ENCODE measurements at places on chromosomes 12 and 14.

DNA sequence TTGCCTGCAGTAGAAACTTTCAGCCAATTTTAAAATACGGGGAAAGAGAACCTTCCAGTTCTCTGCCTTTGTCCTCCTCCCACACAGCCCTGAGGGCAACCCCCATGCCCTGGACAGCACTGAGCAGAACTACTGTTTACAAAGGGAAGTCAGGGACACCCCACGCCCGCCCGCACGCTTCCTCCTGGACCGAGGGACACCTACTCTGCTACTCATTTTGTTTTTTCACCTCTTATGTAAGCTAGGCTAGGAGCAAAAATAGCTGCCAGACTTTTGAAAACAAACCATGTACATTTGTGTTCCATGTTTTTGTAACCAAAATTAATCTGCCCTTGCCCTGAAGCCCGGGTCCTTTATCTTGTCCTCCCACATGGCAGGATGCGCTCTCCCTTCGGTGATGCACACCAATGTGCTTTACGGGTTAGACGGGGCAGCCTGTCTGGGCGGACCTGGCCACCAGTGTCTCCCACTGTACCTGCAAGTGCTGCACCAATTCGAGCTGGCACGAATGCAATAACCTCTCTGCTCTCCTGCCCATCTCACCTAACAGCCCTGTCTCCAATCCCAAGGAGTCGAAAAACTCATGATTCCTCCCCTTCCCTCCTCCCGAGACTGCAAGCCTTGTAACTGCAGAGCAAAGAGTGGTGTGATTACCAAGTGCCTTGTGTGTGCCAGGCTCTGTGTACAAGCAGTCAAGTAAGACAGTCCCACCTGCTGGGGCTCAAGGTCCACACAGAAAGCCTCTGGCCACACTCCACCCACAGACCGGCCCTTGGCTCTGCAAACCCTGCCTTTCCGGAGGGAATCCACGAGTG is 85.2 kb downstream of the CCDC88C start:
- H3K4me3 ChIP-seq: no peak overlapping the region
- peak; percentile 58 for DNase-seq
- no peak overlapping the region for H3K27ac ChIP-seq
- peaks cover 14% of the 10 kb centered on the region for H3K4me1 ChIP-seq
- H3K27me3 ChIP-seq: no peaks in the 10 kb centered on the region

- DNase-seq: no peak
- H3K36me3 ChIP-seq: no peaks in the 10 kb centered on the region
- no peaks in the 10 kb centered on the region for H3K27me3 ChIP-seq
- peaks cover 2% of the 10 kb centered on the region for H3K4me1 ChIP-seq
- no peak overlapping the region for H3K4me3 ChIP-seq
Measured at GRCh38 chr12:90017316-90017715, 308.7 kb upstream of the ATP2B1 start.

- peak overlapping the region; percentile 95 for H3K4me3 ChIP-seq
- no peak for DNase-seq
- no peaks in the 10 kb centered on the region for H3K36me3 ChIP-seq
- peaks cover 4% of the 10 kb centered on the region for H3K4me1 ChIP-seq
- H3K27ac ChIP-seq: peak overlapping the region; percentile 66
Measured at GRCh38 chr14:55026441-55026792, 482 bp downstream of the WDHD1 start.

DNA sequence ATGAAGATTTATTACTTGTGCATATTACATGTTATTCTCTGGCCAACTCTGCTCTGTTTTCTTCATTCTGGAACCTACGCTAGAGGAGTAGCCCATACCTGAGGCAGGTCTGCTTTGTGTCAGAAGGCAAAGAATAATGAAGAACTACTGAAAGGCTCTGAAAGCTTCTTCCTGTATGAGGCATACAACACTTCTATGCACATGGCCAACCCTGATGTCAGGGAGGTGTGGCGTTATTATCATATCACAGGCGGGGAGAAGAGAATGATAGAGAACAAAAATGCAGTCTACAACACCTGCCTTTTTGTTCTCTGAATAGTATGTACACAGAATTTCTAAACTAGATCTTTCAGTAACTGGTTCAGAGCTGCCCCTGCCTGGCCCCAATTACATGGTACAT is 32.5 kb upstream of the CRY1 start:
- peaks cover 4% of the 10 kb centered on the region for H3K27me3 ChIP-seq
- H3K4me1 ChIP-seq: no peaks in the 10 kb centered on the region
- no peak for DNase-seq
- no peaks in the 10 kb centered on the region for H3K36me3 ChIP-seq
- no peak overlapping the region for H3K27ac ChIP-seq

- H3K27ac ChIP-seq: no peak overlapping the region
- no peaks in the 10 kb centered on the region for H3K4me1 ChIP-seq
Measured at GRCh38 chr14:20489093-20489994, 16.0 kb upstream of the RNASE10 start.

- H3K36me3 ChIP-seq: no peaks in the 10 kb centered on the region
- no peaks in the 10 kb centered on the region for H3K4me1 ChIP-seq
- H3K4me3 ChIP-seq: no peak overlapping the region
- no peak overlapping the region for H3K27ac ChIP-seq
- DNase-seq: no peak
- no peaks in the 10 kb centered on the region for H3K27me3 ChIP-seq
Measured at GRCh38 chr12:116337312-116337711, 59.8 kb upstream of the MED13L start.

DNA sequence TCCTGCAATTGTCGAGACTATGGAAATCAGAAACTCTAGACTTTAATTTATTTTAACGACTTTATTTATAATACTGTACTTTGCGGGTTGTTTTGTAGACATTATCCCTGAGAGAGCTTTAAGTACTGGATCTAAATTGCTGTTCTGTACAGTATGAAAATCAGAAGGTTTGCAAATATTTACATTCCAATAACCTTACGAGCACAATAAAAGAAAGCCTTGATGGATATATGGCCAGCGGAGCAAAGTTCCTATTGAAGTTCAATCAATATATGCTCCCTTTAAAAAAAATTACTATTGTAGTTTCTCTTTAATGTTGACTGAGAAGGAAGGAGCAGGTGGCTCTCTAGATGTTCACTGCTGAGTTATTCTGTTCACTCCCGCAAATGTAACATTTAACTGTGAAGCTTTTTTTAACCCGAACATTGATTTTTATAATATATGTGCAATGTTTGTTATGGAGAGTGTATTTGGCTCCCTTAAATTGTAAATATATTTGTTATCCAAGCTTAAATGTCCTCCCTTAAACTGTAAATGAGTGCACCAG is 235.3 kb downstream of the PLCZ1 start:
- H3K27ac ChIP-seq: no peak overlapping the region
- H3K27me3 ChIP-seq: no peaks in the 10 kb centered on the region
- H3K4me1 ChIP-seq: peaks cover 6% of the 10 kb centered on the region
- H3K4me3 ChIP-seq: no peak overlapping the region
- no peak for DNase-seq
- no peaks in the 10 kb centered on the region for H3K36me3 ChIP-seq

- H3K4me1 ChIP-seq: no peaks in the 10 kb centered on the region
- no peaks in the 10 kb centered on the region for H3K36me3 ChIP-seq
- H3K27me3 ChIP-seq: no peaks in the 10 kb centered on the region
- no peak for DNase-seq
- H3K4me3 ChIP-seq: no peak overlapping the region
Measured at GRCh38 chr14:99346470-99347080, 74.6 kb upstream of the BCL11B start.

GRCh38 chr14:95221531-95221930 is 64.2 kb upstream of the DICER1 start:
- H3K27ac ChIP-seq: no peak overlapping the region
- no peaks in the 10 kb centered on the region for H3K4me1 ChIP-seq
- no peak overlapping the region for H3K4me3 ChIP-seq
- no peaks in the 10 kb centered on the region for H3K27me3 ChIP-seq
- H3K36me3 ChIP-seq: peaks cover 30% of the 10 kb centered on the region

DNA sequence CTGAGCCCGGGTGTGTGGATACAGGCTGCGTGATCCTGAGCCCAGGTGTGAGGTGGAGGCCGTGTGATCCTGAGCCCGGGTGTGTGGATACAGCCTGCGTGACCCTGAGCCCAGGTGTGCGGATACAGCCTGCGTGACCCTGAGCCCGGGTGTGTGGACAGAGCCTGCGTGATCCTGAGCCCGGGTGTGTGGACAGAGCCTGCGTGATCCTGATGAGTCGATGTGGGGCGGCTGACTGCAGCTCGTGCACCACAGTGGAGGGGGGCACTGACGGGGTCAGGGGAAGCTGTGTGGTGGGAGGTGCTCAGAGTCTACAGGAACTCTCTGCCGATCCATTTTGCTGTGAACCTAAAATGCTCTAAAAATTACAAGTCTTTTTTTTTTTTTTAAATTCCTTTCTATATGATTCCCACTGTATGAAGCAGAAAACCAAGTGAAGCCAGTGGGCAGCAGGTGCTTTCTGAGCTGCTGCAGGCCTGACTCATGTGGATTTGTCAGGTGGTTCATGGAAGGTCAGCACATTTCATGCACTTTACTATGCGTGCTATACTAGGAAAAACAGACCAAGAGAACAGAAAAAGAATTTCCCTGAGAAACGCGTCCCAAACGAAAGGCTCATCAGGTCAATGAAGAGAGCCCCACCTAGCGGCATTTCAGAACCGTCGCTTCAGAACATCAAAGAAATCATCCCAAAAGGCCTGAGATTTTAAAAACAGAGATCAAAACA is 19.3 kb downstream of the BRF1 start:
- no peak overlapping the region for H3K4me3 ChIP-seq
- DNase-seq: peak; percentile 45
- no peaks in the 10 kb centered on the region for H3K27me3 ChIP-seq
- H3K36me3 ChIP-seq: peaks cover 17% of the 10 kb centered on the region
- peaks cover 4% of the 10 kb centered on the region for H3K4me1 ChIP-seq

GRCh38 chr12:106282457-106283097 is 20.0 kb upstream of the TCP11L2 start:
- H3K4me1 ChIP-seq: peaks cover 8% of the 10 kb centered on the region
- DNase-seq: peak; percentile 72
- H3K36me3 ChIP-seq: no peaks in the 10 kb centered on the region
- no peak overlapping the region for H3K4me3 ChIP-seq

DNA sequence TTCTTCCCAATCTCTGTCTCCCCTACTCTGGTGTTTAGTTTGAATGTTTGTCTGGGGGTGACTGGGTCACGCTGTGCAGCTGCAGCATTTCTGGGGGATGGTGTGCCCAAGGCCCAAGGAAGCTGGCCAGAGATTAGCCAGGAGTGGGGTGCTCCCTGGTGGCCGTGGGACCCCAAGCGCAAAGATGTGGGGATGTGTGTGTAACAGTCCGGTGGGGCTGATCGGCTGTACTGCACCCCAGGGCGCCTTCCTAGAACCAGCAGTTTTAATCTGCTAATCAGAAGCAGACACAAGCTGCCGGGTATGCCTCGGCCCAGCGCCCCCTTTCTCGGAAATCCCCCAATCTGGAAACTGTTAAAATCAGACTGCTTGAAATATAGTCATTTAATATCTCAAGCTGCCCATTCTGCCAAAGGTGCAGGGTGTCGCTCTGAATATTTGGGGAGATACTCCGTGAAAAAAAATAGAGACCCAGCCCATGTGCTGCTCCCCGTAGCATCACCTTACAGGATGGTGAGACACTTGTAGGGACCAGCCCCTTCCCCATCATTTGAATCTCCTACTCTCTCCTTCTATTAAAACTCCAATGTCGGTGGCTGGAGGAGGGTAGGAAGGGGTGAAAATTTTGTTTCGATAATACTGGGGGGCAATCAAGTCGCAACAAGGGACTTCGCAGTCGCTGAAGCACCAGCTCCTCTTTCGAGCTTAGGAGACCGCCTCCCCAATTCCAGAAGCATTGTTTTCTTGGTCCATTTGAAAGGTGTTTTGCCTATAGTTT is 4.3 kb downstream of the HOXC9 start:
- DNase-seq: no peak
- no peak overlapping the region for H3K4me3 ChIP-seq
- H3K27ac ChIP-seq: no peak overlapping the region
- peaks cover 38% of the 10 kb centered on the region for H3K4me1 ChIP-seq
- peaks cover 95% of the 10 kb centered on the region for H3K27me3 ChIP-seq
- H3K36me3 ChIP-seq: no peaks in the 10 kb centered on the region

GRCh38 chr12:64480148-64480547 is 28.2 kb downstream of the TBK1 start:
- no peak for DNase-seq
- H3K4me1 ChIP-seq: no peaks in the 10 kb centered on the region
- H3K4me3 ChIP-seq: no peak overlapping the region
- no peak overlapping the region for H3K27ac ChIP-seq

- no peak overlapping the region for H3K27ac ChIP-seq
- no peaks in the 10 kb centered on the region for H3K27me3 ChIP-seq
- no peaks in the 10 kb centered on the region for H3K4me1 ChIP-seq
- H3K36me3 ChIP-seq: peaks cover 28% of the 10 kb centered on the region
Measured at GRCh38 chr14:31189346-31190218, 18.0 kb downstream of the HECTD1 start.

DNA sequence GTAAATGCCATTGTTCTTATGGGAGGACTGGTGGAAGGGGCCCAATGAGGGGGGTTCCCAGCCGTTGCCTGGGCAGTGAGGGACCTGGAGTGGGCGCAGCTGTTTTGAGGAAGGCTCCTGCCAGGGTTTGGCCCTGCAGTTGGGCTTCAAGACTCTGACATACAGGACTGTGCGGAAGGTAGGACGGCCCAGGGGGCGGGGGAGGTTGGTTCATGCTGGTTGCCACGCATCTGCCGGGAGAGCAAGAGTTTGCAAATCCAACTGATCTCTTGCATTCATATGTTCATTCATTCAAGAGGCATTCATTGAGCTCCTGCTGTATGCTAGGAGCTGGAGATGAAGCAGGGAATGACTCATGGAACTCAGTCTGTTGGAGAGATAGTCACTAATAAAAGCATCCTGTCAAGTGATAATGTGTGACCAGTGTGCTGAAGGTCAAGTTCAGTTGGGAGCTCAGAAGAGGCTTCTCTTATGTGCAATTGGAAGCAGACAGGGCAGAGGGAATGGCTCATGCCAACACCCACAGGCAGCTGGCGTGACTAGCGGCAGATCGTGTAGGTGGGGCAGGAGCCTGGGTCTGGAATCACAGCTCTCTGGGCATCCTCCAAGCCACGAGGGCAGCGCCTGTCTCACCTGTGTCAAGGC is 7.8 kb downstream of the SH2B3 start:
- H3K36me3 ChIP-seq: no peaks in the 10 kb centered on the region
- no peak overlapping the region for H3K27ac ChIP-seq
- DNase-seq: peak; percentile 76
- no peaks in the 10 kb centered on the region for H3K27me3 ChIP-seq

GRCh38 chr12:18653465-18653864 is 84.3 kb downstream of the PLCZ1 start:
- no peaks in the 10 kb centered on the region for H3K27me3 ChIP-seq
- no peak for DNase-seq
- no peak overlapping the region for H3K27ac ChIP-seq

DNA sequence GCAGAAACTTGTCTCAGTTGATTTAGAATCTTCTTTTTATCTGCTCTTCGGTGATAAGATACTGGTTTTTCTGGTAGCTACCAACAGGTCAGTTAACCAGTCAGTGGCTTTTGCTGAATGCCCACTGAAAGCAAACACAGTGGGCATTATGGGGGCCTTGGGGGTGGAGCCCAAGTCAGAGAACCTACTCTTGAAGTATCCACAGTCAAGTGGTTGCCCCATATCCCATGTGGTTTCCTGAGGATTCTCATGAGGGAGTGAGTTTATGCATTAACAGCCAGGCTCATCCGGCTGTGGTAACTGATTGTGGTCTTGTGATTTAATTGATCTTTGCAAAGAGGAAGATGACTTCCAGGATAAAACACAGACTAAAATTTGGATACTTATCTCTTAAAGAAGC is 83.7 kb downstream of the ST8SIA1 start:
- DNase-seq: no peak
- H3K36me3 ChIP-seq: no peaks in the 10 kb centered on the region
- no peak overlapping the region for H3K4me3 ChIP-seq

- H3K36me3 ChIP-seq: peaks cover 17% of the 10 kb centered on the region
- no peak overlapping the region for H3K4me3 ChIP-seq
- no peaks in the 10 kb centered on the region for H3K4me1 ChIP-seq
- no peak for DNase-seq
- no peaks in the 10 kb centered on the region for H3K27me3 ChIP-seq
- H3K27ac ChIP-seq: no peak overlapping the region
Measured at GRCh38 chr14:61720294-61720661, 25.0 kb downstream of the HIF1A start.

All from large intestine (tissue), 12 donors.